Spinal cord (tissue), 10 donors: ENCODE measurements at places on chromosomes 6 and 20. TPM values are rescaled to one million over a fixed set of nuclear protein-coding genes. Genes with fewer than 3 reads are reported as not detected.

Gene B3GALT4
- total RNA-seq = 5.8 TPM

Gene DUSP15
- total RNA-seq = 13.3 TPM

Gene LYRM2
- total RNA-seq = 30.8 TPM

Gene ABCF1
- total RNA-seq = 26.4 TPM

Gene CST9
- not detected for total RNA-seq

Gene TFAP2D
- 0.28 TPM for total RNA-seq

Gene LY6G6D
- total RNA-seq = 6.6 TPM

Gene PHACTR3
- 27.9 TPM for total RNA-seq

Gene ARID1B
- 90.9 TPM for total RNA-seq

Gene TRIM10
- 0.94 TPM for total RNA-seq

Gene HCRTR2
- total RNA-seq = 11.6 TPM

Gene HLA-DQB2
- 0.44 TPM for total RNA-seq
